ENCODE measurements at places on chromosomes 12 and 14. TPM values are rescaled to one million over a fixed set of nuclear protein-coding genes. Genes with fewer than 3 reads are reported as not detected.

Gene RNASE7
- not detected for total RNA-seq

Gene OTX2
- total RNA-seq: not detected

Gene FOXG1
- total RNA-seq: not detected

Gene LUM
- total RNA-seq: 0.32 TPM

Gene AICDA
- total RNA-seq: not detected

Gene RBM23
- total RNA-seq: 82.5 TPM

Gene ZC2HC1C
- 0.84 TPM for total RNA-seq

Gene TAS2R50
- not detected for total RNA-seq

Gene WSB2
- 52.0 TPM for total RNA-seq

Gene KCNJ8
- not detected for total RNA-seq

Gene ASB2
- 8.2 TPM for total RNA-seq

Gene SLC38A2
- 164 TPM for total RNA-seq

Gene JAG2
- 2.9 TPM for total RNA-seq

Gene SLC5A8
- not detected for total RNA-seq

Gene SELPLG
- 19.0 TPM for total RNA-seq

Gene CEBPE
- total RNA-seq: not detected

Gene POTEG
- not detected for total RNA-seq

Gene FBLN5
- 0.83 TPM for total RNA-seq

Gene PLEKHD1
- total RNA-seq: 0.10 TPM

Gene KRT6A
- not detected for total RNA-seq

Gene STON2
- total RNA-seq: 0.11 TPM

Gene RASAL1
- total RNA-seq: 0.87 TPM

Gene VDR
- total RNA-seq: 87.3 TPM

Gene DEPDC4
- 0.51 TPM for total RNA-seq

Gene CCDC177
- total RNA-seq: not detected

Gene PRKCH
- 109 TPM for total RNA-seq

Measured in activated T-cell treated with anti-CD3 and anti-CD28 coated beads, Interleukin-2, amount 50 U/mL, for 4 hours (primary cell).